Hair follicle dermal papilla cell (primary cell): ENCODE measurements at places on chromosomes 12 and 14. TPM values are rescaled to one million over a fixed set of nuclear protein-coding genes. Genes with fewer than 3 reads are reported as not detected.

B3GNT4 gene
- total RNA-seq, result not detected in 2 replicates

KRT82 gene
- total RNA-seq, result not detected in 2 replicates

CLEC1A gene
- 0.16 and 0.85 TPM in 2 replicates for total RNA-seq

FBXO21 gene
- 49.2 and 50.5 TPM in 2 replicates for total RNA-seq

FBXO34 gene
- total RNA-seq, result 25.6 and 30.0 TPM in 2 replicates

IL31 gene
- not detected in 2 replicates for total RNA-seq

TGM1 gene
- total RNA-seq, result 1.1 and 3.1 TPM in 2 replicates

MANSC4 gene
- total RNA-seq, result not detected in 2 replicates

MYG1 gene
- total RNA-seq, result 38.8 and 39.8 TPM in 2 replicates

TMEM253 gene
- not detected in 2 replicates for total RNA-seq

DLGAP5 gene
- 3.1 and 4.0 TPM in 2 replicates for total RNA-seq

GLS2 gene
- total RNA-seq, result not detected in 2 replicates

LALBA gene
- 0.24 TPM in 1 of 2 replicates, not detected in the other for total RNA-seq

SLCO1A2 gene
- not detected in 2 replicates for total RNA-seq

BCL11B gene
- 0.36 and 0.81 TPM in 2 replicates for total RNA-seq

PPP1R36 gene
- total RNA-seq, result 1.8 and 2.9 TPM in 2 replicates

DENND5B gene
- 18.3 and 22.1 TPM in 2 replicates for total RNA-seq

LMO3 gene
- 2.6 and 7.6 TPM in 2 replicates for total RNA-seq

SERPINA1 gene
- total RNA-seq, result 0.36 TPM in 1 of 2 replicates, not detected in the other

LRRC9 gene
- total RNA-seq, result not detected in 2 replicates

ADGRD1 gene
- under 0.01 and 0.36 TPM in 2 replicates for total RNA-seq

APAF1 gene
- total RNA-seq, result 12.8 and 17.8 TPM in 2 replicates

NANOG gene
- not detected in 2 replicates for total RNA-seq

ITGA7 gene
- 4.4 and 7.7 TPM in 2 replicates for total RNA-seq
